Caudate nucleus (tissue), 63 donors: ENCODE measurements at places on chromosomes 4 and X.

GRCh38 chr4:55744369-55744768 lies 75.2 kb upstream of the EXOC1L start:
- no peak for DNase-seq

DNA sequence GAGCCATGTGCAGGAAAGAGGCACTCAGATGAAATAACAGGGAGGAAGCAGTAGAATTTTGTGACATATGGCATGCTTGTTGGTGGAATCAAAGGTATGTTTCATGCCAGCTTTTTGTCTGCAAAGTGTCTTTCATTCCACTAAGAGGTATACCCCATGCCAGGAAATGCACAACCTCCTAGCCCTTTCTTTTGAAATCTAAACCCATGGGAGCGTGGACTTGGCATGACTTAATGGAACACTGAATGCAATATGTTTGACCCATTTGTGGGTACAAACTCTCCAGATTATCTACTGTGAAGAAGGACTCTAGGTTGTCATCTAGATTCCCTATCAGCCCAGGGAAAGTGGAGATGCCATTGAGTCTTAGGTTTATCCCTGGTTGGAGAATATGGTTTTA lies 338.3 kb upstream of the TEX13C start:
- no peak for DNase-seq

DNA sequence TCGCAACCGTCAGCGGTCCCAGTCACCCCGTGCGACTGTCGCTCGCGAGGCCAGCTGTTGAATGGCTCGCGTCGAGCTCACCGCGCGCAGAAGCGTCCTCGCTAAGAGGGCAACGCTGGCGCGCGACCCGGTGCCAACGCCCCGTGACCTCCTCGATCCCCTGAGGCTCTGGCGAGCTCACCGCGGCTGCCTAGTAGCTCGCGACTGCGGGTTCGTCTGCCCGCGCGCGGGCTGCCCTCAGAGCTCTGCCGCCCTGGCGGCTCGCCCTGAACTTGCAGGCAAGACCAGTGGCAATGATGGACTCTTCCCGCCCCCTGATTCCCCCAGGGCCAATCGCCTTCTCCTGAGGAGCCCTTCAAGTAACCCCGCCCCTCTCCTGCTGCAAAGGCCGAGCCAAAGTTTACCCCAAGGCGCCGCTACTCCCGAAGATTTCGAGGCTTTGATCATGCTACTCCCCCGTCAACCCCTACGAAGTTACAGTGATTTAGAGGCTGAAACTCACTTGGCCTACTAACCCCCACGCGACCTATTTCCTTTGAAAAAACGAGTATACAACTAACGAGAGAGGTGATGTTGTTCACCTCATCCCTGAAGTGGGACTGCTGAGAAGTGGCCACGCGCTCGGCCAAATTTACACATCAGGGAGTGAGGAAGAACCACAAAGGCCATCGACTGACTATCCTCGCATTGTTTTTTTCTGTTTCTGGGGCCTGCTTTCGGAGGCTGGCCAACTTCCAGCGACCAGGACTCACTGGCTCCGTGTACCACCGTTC lies 37.5 kb downstream of the PGRMC1 start:
- no peak for DNase-seq

DNA sequence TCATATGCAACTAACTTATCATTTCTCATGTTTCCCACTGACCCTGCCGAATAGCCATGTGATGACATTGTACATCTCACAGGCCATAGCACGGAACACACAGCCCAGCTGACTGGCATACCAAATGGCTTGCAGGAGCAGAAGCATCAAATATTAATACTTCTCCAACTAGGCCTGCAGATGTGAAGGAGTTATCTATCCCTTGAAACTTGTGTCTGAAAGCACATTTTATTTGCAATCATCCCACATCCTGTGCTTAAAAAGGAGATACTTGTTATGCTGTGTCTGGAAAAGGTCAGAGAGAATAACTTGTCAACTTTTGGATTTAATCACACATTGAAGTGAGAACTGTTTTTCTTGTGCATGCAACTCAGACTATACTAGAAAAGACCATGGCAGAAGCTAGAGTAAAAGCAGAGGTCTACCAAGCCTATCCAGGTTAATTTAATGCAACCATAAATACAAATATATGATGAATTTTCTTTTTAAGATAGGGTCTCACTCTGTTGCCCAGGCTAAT lies 100.4 kb downstream of the IRF2 start:
- DNase-seq, result no peak

GRCh38 chrX:43940816-43941474 lies 32.2 kb downstream of the NDP start:
- DNase-seq, result no peak

DNA sequence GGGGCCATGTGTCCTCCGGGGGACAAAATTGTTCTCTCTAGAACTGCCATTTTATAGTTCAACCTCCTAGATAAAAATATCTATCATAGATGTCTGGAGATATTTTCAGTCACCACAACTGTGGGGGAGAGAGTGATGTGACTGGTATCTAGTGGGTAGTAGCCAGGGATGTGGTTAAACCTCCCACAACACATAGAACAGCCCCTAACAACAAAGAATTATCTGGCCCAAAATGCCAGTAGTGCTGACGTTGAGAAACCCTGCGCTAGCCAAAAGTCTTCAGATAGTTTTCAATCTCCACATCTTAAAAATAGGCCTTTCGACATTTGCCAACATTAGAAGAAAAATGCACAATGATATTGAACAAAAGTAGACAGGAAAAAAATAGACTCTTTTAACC lies 19.0 kb upstream of the SUPT20HL2 start:
- DNase-seq, result no peak

GRCh38 chr4:83660578-83660977 lies 124.7 kb downstream of the GPAT3 start:
- no peak for DNase-seq

GRCh38 chr4:119627267-119628255 lies 1.0 kb downstream of the PDE5A start:
- DNase-seq, result no peak
